ENCODE measurements at places on chromosomes 6 and 20.

DNA sequence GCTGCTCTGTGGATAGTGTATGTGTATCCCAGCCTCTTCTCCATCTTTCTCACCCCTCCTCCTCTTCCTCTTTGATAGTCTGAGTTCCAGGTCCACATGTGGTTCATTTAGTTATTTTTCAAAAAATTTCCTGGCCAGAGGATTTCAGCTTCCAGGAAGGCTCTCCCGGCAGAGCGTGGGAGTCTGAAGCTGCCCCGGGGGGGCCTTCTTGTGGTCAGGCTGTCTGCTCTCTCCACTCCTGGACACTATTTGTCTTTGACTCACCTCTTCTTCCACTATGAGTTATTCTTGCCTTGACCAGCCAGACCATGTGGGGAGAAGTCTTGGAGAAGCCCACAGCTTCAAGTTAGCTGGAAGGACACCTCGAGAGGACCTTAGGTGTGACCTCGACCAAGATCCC is 258.8 kb downstream of the CDC5L start:
- no peak for DNase-seq

GRCh38 chr6:107140581-107140980 is 25.3 kb upstream of the BEND3 start:
- DNase-seq, result no peak

DNA sequence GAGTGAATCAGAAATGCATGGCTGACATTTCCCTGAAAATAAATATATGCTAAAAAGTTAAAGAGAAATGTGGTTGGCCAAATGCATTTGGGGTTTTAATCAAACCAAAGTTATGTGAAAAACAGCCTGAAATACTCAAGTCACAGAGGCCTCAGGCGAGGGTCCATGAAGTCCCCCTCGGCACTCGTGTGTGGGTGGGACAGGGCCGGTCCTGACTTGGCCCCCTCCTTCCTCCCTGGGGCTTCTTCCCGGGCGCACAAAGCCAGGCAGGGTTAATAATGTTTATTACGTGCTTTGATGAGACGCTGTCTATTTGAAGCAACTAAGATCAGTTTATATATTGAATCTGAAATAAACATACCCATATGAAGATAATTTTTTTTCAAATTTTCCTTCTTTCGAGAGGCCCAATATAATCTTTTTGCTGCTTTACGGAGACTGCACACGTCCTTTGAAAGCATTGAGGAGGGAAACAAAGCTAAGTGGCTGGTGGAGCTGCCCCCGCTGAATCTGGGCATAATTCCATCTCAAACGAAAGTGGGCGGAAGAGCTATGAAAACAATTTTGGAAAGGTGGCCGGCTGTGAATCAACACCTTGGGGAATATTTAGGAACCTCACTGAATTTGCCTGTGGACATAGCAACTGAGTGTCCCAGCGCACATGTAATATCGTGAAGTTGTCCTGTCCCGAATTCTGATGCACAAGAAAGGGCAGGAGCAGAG is 55.8 kb upstream of the SMOC2 start:
- peak; percentile 79 for DNase-seq

GRCh38 chr6:13288481-13288880 is 39.9 kb downstream of the TBC1D7 start:
- DNase-seq, result no peak

GRCh38 chr6:138161338-138162110 is at the start of gene ARFGEF3:
Gene ARFGEF3 (plus strand): TSS chr6:138161939. CDS start chr6:138162087, 148 bp downstream.
- peak; percentile 68 for DNase-seq

- no peak for DNase-seq
Measured at GRCh38 chr6:138863321-138863720, 67.4 kb downstream of the ECT2L start.
